ENCODE measurements at places on chromosomes 12 and 14. TPM values are rescaled to one million over a fixed set of nuclear protein-coding genes. Genes with fewer than 3 reads are reported as not detected.

DNA sequence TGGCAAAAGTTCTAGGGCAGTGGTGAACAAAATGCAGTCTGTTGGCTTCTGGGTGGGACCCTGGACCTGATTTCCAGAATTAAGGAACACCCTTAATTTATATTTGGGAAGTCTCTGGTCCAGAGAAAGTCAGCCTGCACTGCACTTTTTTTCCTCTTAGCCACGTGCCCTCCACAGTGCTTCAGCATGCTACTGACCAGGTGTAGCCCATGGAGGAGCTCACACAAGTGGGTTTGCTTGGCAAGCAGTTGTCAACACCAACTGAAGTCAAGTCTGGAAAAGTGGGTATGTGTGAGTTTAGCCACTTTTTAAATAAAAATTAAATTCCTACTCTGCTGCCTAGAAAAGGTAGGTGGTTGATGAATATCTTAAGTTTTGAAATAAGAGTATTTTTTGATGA, 111.3 kb downstream of the DAAM1 start:
- no peak for DNase-seq

DNA sequence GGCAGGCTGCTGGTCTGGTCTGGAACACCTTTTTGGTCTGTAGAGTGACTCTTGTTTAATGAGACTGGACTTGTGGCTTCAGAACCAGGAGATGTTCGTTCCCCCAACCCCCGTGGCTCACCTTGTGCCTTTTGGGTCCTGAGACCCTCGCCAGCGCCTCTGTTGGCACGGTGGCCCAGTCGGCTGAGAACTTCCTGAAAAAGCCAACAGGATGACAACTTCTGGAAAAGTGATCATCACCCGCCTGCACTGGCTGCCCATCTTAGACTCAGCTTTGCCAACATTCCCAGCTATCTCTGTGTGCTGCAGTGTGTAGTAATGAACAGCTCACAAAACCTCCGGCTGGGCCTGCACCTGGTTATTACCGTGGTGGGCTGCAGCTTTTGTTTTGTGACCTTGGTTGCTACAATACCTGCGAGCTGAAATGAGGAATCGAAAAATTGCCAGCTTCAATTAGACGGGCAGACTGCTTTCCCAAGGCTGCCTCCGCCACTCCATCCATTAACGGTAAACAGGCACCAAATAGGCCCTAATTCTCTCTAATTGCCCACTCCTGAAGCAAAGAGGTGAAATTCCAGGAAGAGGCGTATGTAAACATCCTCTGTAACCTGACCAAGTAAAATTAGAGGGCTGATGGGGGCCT, 16.0 kb downstream of the MEG3 start:
- no peak for DNase-seq

GRCh38 chr12:58007875-58008274, 66.5 kb downstream of the ATP23 start:
- DNase-seq = no peak

- DNase-seq = no peak
Measured at GRCh38 chr12:129162805-129163204, 309.5 kb downstream of the GLT1D1 start.

- no peak for DNase-seq
Measured at GRCh38 chr12:121089031-121089812, 43.5 kb upstream of the P2RX7 start.

DNA sequence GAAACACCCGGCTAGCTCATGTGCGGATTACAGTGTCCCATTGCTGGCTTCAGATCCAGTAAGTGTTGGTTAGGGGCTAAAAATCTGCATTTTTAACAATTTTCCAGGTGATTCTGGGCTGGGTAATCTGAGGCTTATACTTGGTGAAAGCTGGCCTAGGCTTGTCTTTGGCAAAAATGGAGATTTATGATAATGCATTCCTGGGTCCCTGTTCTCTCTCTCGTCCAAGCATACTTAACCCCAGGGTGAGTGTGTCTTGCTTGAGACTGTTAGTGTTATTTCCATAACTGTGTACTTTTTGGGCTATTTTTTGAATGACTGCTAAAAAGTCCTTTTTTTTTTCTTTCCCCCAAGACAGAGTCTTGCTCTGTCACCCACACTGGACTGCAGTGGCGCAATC, 43.2 kb downstream of the SNAPC1 start:
- DNase-seq = no peak

- no peak for DNase-seq
Measured at GRCh38 chr12:108479364-108480070, 35.6 kb upstream of the FICD start.

- no peak for DNase-seq
Measured at GRCh38 chr12:573232-573631, 90.0 kb downstream of the NINJ2 start.

- no peak for DNase-seq
Measured at GRCh38 chr14:41606532-41607303, at the start of gene LRFN5. Gene LRFN5 (plus strand): TSS chr14:41606876.

RNF31 gene
- 142 TPM for total RNA-seq

NOS1 gene
- not detected for total RNA-seq

RNF212B gene
- total RNA-seq = not detected

KRT4 gene
- total RNA-seq = not detected

SLC25A47 gene
- total RNA-seq = not detected

LRP1-AS gene
- total RNA-seq = not detected

CREBL2 gene
- total RNA-seq = 14.3 TPM

SPTLC2 gene
- total RNA-seq = 76.5 TPM

PLEK2 gene
- not detected for total RNA-seq

Measured in activated CD8-positive, alpha-beta T cell treated with anti-CD3 and anti-CD28 coated beads, Interleukin-2, amount 10 ng/mL, durations not matched to agents 7 days and 5 days (primary cell).